Naive B cell (primary cell): ENCODE measurements at places on chromosomes 11 and 22. TPM values are rescaled to one million over a fixed set of nuclear protein-coding genes. Genes with fewer than 3 reads are reported as not detected.

The TTC36 gene
- polyA plus RNA-seq = not detected

The JRKL gene
- polyA plus RNA-seq = 5.7 TPM

The SCT gene
- polyA plus RNA-seq = not detected

The PRRG4 gene
- polyA plus RNA-seq = not detected

The ZW10 gene
- 17.2 TPM for polyA plus RNA-seq

The SLC7A4 gene
- not detected for polyA plus RNA-seq

The CCDC116 gene
- not detected for polyA plus RNA-seq

The APOBEC3A gene
- polyA plus RNA-seq = not detected

The VPS26B gene
- 17.5 TPM for polyA plus RNA-seq

The SPDYC gene
- polyA plus RNA-seq = not detected

The SCUBE2 gene
- polyA plus RNA-seq = not detected

The TMEM45B gene
- not detected for polyA plus RNA-seq

The TSG101 gene
- 72.9 TPM for polyA plus RNA-seq

The CARD10 gene
- not detected for polyA plus RNA-seq

The CDCA5 gene
- polyA plus RNA-seq = not detected

The ANGPTL5 gene
- polyA plus RNA-seq = not detected
